ENCODE measurements at places on chromosomes 1 and 21. TPM values are rescaled to one million over a fixed set of nuclear protein-coding genes. Genes with fewer than 3 reads are reported as not detected.

Gene ST6GALNAC5
- total RNA-seq: not detected

GRCh38 chr1:65717815-65718454 lies 74.8 kb upstream of the PDE4B start:
- peak; percentile 15 for DNase-seq
- no peak overlapping the region for H3K4me3 ChIP-seq
- H3K36me3 ChIP-seq: no peaks in the 10 kb centered on the region
- H3K4me1 ChIP-seq: no peaks in the 10 kb centered on the region
- no peak overlapping the region for H3K27ac ChIP-seq

- H3K27ac ChIP-seq: no peak overlapping the region
- H3K4me1 ChIP-seq: peaks cover 30% of the 10 kb centered on the region
- peak overlapping the region; percentile 57 for H3K4me3 ChIP-seq
- DNase-seq: peak; percentile 20
- H3K27me3 ChIP-seq: peaks cover 66% of the 10 kb centered on the region
Measured at GRCh38 chr21:36700971-36701755, 2.2 kb downstream of the SIM2 start.

Gene PEX14
- total RNA-seq: 17.3 TPM

DNA sequence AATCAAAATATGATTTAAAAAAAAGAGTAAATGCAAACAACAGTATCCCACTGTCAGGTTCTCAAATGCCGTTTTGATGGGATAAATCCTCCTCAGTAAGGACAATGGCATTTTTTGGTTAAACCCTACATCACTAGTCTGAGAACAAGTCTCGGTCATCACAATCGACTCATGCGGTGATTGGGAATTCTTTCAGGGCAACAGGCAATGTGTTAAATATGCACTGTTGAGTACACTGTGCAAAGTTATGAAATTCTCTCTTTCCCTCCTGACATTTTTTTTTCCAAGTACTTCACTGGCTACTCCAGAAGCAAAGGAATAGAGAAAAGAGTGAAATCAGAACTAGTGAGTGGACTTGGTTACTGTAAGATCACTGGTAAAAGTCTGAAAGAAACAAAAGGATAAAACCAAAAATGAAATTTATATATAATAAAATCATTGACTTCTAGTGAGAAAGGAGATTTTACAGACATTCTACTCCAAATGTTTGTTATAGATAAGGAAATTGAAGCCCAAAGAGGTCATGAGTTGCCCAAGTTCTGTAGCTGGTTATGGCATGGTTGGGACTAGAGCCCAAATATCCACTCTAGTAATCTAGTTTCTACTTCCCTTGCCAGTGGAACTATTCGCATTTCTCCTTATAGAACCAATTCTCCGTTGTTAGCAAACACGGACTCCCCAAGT lies 111.3 kb downstream of the TGFBR3 start:
- H3K27ac ChIP-seq: no peak overlapping the region
- H3K27me3 ChIP-seq: no peaks in the 10 kb centered on the region
- H3K4me1 ChIP-seq: no peaks in the 10 kb centered on the region
- peaks cover 2% of the 10 kb centered on the region for H3K36me3 ChIP-seq
- no peak overlapping the region for H3K4me3 ChIP-seq

- peaks cover 4% of the 10 kb centered on the region for H3K27me3 ChIP-seq
- no peaks in the 10 kb centered on the region for H3K36me3 ChIP-seq
- DNase-seq: peak; percentile 25
- no peaks in the 10 kb centered on the region for H3K4me1 ChIP-seq
Measured at GRCh38 chr1:3727042-3727824, 25.0 kb upstream of the CCDC27 start.

Gene GPR137B
- 5.6 TPM for total RNA-seq

Gene AVPR1B
- total RNA-seq: not detected

DNA sequence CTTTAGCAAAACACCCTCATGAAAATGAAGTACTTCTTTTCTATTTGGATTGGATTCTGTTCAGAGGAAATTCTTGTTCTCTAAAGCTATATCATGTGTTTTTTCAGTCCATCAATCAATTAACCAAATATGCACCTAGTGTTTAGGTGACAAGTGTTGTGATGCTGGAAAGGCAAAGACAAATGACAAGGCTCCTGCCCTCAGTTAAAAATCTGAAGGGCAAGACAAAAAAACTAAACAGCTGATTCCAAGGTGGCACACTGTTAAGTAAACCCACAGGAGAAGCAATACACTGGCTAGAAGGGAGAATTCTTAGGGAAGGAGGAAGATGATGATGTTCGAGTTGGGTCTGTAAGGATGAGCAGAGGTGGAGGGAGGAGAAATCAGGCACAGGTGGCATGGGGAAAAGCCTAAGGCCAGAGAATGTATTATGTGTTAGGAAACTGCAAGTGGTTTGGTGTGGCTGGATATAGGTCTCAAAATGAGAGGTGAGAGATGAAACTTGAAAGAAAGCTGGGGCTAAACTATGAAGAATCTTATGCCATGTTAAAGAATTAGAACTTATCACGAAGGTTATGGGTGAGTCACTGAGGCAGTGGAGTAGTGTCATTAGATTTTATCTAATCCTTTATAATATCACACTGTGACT lies 51.8 kb upstream of the GFI1 start:
- peak overlapping the region; percentile 98 for H3K27ac ChIP-seq
- peak overlapping the region; percentile 62 for H3K4me3 ChIP-seq
- peaks cover 84% of the 10 kb centered on the region for H3K4me1 ChIP-seq
- DNase-seq: peak; percentile 52

DNA sequence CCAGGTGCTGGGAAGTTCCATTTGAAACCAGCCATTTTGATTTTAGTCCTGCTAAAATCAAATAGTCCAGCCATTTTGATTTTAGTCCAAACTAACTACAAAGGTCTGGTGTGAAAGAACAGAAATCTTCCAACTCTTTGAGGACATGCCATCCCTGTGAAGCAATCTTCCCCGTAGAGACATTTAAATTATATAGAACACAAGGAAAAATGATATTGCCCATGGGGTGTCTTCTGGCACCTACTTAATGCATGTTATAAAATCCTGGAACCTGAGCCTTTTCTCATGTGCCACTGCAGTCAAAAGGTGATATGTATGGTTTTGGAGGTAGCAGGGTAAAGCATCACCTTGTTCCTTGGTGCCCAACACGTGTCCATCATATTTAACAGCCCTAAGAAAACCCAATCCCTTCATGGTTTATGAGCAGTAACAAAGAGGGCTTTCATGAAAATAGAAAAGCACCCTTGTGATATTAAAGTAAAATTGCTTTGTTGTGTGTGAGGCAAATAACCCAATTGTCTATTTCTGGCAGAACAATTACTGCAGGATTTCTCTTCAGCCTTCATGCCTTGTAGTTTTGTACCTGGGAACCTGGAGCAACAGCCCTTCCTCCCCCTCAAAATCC lies 26.3 kb downstream of the ANGPTL7 start:
- no peak for DNase-seq
- H3K4me1 ChIP-seq: no peaks in the 10 kb centered on the region
- no peak overlapping the region for H3K27ac ChIP-seq
- H3K36me3 ChIP-seq: peaks cover 65% of the 10 kb centered on the region

GRCh38 chr1:246506674-246507481 lies at the start of gene SMYD3:
Gene SMYD3, minus strand, starts transcription at chr1:246507279.
- H3K4me3 ChIP-seq: peak within 1 kb of the TSS; percentile 88
- peak within 1 kb of the TSS; percentile 82 for H3K27ac ChIP-seq
- peaks cover 27% of the 10 kb centered on the region for H3K4me1 ChIP-seq
- H3K27me3 ChIP-seq: no peaks in the 10 kb centered on the region
- DNase-seq: peak; percentile 81
- no peaks in the 10 kb centered on the region for H3K36me3 ChIP-seq

- no peaks in the 10 kb centered on the region for H3K36me3 ChIP-seq
- no peak overlapping the region for H3K27ac ChIP-seq
- no peaks in the 10 kb centered on the region for H3K4me1 ChIP-seq
- no peak for DNase-seq
- peaks cover 4% of the 10 kb centered on the region for H3K27me3 ChIP-seq
- no peak overlapping the region for H3K4me3 ChIP-seq
Measured at GRCh38 chr1:47622776-47623556, 185.1 kb downstream of the FOXD2 start.

- H3K27ac ChIP-seq: no peak overlapping the region
- no peak for DNase-seq
- peaks cover 9% of the 10 kb centered on the region for H3K4me1 ChIP-seq
- H3K27me3 ChIP-seq: peaks cover 3% of the 10 kb centered on the region
- no peaks in the 10 kb centered on the region for H3K36me3 ChIP-seq
Measured at GRCh38 chr1:20792196-20792595, 5.1 kb upstream of the HP1BP3 start.

GRCh38 chr1:17984583-17984982 lies 123.0 kb upstream of the IGSF21 start:
- H3K27me3 ChIP-seq: peaks cover 2% of the 10 kb centered on the region
- H3K4me1 ChIP-seq: no peaks in the 10 kb centered on the region
- no peaks in the 10 kb centered on the region for H3K36me3 ChIP-seq
- H3K27ac ChIP-seq: no peak overlapping the region

DNA sequence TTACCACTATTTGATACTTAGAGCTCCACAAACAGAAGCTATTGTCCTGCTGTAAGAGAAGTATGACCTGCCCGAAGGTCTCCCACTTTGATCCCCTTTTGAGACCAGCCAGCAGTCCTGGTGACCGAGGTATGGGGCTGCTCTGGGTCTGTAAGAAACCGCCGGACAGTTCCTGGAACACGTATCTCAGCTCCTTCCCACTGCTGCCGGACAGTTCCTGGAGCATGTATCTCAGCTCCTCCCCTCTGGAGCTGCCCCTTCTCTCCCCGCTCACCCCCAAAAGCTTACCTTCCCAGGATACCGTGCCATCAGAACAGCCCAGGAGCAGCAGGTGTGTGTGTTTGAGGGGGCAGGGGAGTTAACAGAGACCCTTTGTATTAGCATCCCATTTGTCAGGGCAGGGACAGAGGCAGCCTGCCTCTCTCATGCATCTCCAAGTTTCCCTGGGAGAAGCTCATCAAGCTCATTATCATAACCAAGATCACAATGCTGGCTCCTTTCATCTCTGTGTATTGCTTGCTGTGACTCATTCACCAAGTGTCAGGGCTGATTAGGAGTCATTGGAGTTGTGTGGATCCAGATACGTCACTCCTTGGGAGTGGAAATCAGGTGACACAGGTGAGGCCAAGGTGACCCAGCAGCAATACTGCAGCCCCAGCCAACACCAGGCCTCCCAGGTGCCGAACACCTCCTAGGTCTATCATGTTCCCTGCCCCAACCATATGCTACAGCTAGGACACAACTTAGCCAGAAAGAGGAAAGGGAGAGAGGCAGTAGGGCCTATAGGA lies 25.3 kb downstream of the OPTC start:
- peaks cover 4% of the 10 kb centered on the region for H3K4me1 ChIP-seq
- no peak overlapping the region for H3K27ac ChIP-seq
- no peaks in the 10 kb centered on the region for H3K36me3 ChIP-seq
- H3K27me3 ChIP-seq: no peaks in the 10 kb centered on the region

GRCh38 chr1:9506901-9507300 lies 32.4 kb upstream of the SLC25A33 start:
- H3K4me3 ChIP-seq: no peak overlapping the region
- H3K36me3 ChIP-seq: no peaks in the 10 kb centered on the region
- H3K27me3 ChIP-seq: peaks cover 3% of the 10 kb centered on the region
- no peak for DNase-seq

All from activated CD4-positive, alpha-beta memory T cell treated with anti-CD3 and anti-CD28 coated beads for 36 hours (primary cell).